ENCODE measurements at places on chromosomes 7 and 10.
A peak's percentile ranks its signal among the peaks of the same experiment; 100 is the strongest.

GRCh38 chr10:127290850-127291249, 94.5 kb upstream of the INSYN2A start:
- DNase-seq, result no peak

DNA sequence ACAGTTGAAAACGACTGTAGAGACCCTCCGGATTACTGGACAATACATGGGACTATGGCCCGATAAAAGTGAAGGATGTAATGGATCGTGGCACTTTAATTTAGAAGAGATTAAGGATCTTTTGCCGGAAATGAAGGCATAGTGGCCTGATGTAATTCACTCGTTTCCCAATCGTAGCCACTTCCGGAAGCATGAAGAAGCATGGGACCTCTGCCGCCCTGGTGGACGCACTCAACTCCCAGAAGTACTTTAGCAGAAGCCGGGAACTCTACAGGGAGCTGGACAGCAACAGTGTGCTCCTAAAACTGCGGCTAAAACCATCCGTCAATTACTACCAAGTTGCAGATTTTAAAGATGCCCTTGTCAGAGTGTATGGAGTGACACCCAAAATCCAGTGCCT, 59.6 kb upstream of the NUPR2 start:
- no peak for DNase-seq

DNA sequence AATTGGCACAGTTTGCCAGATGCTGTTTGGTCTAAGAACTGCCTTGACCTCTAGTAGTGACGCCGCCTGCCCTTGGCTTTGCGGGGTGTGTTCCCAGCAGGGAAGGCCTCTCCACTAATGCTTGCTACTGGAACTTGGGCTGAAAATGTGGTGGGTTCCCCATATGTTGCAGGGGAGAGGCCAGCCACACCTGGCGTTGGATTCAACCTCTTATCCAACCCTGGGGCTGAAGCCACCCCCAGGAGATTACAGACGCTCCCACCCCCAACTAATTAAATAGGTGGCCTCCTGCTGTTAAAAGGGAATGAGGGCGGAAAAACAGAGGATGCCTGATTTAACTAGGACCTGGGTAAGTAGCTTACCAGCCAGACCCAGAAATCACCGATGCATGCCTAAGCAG, 19.2 kb upstream of the ATOH7 start:
- DNase-seq, result no peak

- DNase-seq, result no peak
Measured at GRCh38 chr10:28914701-28915100, 237.4 kb downstream of the BAMBI start.

- no peak for DNase-seq
Measured at GRCh38 chr10:79101560-79102497, 33.1 kb downstream of the ZMIZ1 start.

DNA sequence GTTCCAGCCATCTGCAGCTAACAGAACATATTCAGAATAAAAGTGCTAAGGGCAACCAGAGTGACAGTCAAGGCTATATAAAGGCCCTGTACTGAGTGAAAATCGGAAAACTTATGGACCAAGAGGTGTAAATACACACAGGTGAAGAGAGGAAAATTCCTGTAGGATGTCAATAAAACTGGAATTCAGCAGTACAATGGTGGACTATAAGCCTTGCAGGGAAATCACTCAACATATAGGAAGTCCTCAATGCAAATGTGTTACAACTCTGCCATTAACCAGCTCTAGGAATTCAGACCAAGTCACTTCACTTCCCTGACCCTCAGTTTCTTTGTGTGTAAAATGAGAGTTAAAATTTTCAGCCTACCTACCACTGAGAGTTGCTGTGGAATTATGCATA, 7.7 kb downstream of the USP6NL start:
- DNase-seq, result no peak

DNA sequence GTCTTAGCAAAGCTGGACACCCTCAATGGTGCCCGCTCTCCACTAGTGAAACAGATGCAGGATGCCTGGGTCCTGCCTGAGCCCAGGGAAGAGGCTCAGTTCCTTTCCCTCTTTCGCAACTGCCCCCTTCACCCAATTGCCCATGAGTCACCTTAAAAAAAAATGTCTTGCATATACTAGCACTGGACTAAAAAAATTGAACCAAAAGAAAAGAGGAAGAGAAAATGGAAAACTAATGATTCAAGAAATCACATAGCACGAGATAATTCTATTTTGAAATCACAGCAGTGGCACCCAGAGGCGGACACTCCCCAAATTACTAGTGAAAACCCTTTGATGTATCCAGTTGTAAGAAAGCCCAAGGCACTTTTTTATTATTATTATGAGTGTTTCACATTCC, 972.5 kb downstream of the LRMDA start:
- DNase-seq, result no peak

GRCh38 chr7:81503336-81503735, 266.5 kb downstream of the HGF start:
- DNase-seq, result no peak

DNA sequence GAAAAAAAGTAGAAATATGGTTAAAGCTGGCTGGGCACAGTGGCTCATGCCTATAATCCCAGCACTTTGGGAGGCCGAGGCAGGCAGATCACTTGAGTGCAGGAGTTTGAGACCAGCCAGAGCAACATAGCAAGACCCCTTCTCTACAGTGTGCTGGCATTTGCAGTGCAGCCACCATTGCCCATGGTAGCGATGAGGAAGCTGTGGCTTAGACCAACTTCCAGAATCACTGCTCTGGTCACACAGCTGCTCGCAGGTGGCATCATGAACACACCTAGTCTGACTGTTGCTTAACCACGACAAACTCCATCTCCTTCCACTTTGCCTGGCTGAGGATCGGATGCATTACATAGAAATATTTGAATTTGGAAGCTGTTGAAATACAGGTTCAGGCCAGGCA, 137.1 kb downstream of the CUX1 start:
- DNase-seq, result no peak

DNA sequence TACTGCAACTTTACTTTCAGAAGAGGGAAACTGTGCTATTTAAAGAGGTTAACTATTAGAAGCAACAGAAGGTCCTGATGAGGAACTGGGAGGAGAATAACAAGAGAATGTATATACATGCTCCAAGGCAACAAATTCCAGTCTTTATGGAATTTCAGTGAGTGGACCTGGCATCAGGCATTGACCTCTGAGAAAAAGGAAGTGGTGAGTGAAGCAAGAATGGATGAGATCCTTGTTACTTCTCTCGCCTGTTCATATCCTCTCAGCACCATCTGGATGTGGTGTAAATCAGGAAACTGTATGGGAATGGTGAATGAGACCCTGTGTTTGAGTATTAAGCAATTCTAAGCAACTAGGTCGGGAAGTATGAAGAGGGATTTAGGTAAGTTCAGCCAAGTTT, 30.3 kb upstream of the KBTBD2 start:
- no peak for DNase-seq

- no peak for DNase-seq
Measured at GRCh38 chr7:46133072-46133471, 212.0 kb upstream of the IGFBP3 start.

- peak; percentile 77 for DNase-seq
Measured at GRCh38 chr10:80453842-80454512, at the start of gene TSPAN14. Gene TSPAN14 (plus strand): TSS chr10:80454310. CDS start chr10:80489234, 34,924 bp downstream.

GRCh38 chr7:158442260-158442659, 145.4 kb downstream of the PTPRN2 start:
- DNase-seq, result peak; percentile 23

- peak; percentile 27 for DNase-seq
Measured at GRCh38 chr7:135976312-135977006, 700 bp downstream of the MTPN start.

DNA sequence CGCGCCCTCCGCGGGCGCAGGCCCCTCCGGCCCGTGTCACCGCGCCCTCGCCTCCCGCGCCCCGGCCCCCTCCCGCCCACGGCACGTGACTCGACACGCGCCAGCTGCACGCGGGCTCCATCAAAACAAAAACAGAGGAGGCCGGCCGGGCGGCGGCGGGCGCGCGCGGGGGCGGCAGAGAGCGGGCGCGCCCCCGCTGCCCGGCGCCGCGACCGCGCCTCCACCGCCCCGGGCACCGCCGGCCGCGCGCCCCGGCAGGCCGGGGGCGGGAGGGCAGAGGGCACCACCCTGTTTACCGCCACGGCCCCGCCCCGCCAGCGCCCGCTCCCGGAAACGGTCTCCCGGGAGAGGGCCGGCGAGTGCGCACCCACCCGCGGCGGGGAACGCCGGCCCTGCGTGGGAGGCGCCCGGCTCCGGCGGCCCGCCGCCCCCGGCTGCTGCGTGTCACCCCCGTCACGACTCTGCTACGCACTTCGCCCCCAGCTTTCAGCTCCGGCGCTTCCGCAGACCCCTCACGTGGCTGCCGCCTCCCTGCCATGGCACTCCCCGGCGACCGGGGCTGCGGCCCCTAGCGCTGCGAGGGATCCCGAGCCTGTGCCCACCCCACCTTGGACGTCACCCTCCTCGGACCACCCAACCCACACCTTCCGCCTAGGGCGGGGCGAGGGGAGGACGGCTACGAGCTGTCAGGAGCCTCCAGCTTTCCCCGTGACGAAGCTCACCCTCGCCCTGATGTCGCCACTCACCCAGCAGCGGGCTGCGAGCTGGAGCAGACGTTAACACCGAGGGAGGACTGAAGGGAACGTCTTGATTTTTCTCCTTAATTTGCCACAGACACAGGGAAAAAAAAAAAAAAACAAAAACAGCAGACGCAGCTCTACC, 221.6 kb upstream of the MKLN1 start:
- DNase-seq, result peak; percentile 76

DNA sequence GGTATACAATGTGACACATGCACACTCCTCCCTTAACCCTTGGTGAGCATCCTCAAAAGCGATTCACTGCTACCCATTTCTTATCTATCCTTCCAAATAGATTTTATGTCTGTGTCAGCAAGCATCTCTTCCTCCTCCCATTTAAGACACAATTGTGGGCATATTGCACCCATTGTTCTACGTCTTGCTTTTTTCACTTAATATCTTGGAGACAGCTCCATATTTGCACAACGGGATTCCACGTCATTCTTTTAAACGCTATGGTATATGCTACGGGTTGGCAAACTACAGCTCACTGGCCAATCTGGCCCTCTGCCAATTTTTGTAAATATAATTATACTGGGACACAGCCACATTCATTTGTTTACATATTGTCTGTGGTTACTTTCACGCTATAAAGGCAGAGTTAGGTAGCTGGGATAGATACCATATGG, 88.6 kb downstream of the RNF216 start:
- no peak for DNase-seq

- peak; percentile 52 for DNase-seq
Measured at GRCh38 chr7:46145412-46145811, 224.3 kb upstream of the IGFBP3 start.

DNA sequence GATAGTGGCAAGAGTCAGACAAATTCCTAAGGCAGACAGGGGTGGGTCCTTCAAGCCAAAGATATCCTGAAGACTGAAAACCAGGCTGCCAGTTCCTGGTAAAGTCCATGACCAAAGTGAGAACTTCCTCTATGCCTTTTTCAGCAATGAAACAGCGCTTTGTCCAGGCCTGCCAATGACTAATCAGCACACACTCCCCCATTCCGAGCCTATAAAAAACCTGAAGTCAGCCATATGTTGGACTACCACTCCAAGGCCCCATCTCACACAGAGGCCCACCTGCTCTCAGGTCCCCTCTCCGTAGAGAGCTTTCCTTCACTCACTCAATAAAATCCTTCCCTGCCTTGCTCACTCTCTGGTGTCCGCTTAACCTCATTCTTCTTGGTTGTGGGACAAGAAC, 402.2 kb downstream of the ANKRD7 start:
- DNase-seq, result no peak

GRCh38 chr7:105014693-105015389, 836 bp downstream of the KMT2E start:
- DNase-seq, result peak; percentile 52

Data from LoVo (cell line).